ENCODE measurements at places on chromosomes 16 and 17.

DNA sequence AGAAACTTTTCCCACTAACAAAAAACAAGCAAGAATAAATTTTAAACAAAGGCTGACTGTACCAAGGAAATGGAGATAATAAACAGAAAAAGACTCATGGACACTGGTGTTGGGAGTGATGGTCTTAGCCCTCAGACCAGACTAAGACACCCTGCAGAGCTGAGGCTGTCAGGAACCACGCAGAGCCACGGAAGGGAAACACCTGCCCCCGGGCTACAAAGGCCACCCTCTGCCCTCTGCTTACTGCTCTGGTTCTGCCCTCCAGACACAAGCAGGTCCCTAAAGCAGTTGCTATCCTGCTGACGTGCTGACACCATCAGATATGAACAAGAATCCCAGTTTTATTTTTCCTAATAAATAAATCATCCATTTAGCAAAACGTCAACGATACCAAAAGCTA lies 80.0 kb downstream of the ANKRD11 start:
- DNase-seq = no peak

GRCh38 chr16:16007743-16008111 lies 58.3 kb downstream of the ABCC1 start:
- no peak for DNase-seq

GRCh38 chr16:81517629-81518438 lies 73.2 kb downstream of the CMIP start:
- DNase-seq = no peak

DNA sequence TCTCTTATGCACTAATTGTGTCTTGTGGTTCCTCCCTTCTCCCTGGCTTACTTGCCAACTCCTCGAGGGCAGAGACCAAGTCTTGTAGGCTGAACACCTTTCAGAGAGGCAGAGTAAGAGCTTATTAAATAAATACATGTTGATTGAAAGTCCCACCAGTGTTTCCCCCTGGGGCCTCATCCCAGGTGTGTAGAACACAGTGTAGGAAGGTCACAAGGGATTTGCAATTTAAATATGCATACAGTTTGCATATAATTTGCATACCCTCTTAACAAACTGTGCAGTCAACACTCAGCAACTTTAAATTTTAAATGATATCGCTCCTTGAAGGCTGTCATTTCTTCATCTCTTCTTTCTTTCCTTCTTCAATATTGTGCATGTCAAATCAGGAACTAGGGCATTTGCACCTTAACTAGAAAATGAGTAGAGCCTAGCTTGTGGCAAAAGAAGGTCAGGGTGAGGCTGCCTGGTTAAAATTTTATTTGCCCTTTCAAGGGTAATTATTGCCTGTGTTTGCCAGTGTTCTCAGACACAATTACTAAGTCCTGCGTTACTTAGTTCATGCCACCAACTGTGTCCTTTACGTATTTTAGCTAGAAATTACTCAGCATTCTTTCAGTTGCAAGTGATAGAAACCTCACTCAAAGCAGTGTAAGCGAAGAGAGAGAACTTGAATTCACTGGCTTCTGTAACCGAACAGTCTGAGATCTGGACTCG lies 465.7 kb downstream of the HAPSTR1 start:
- DNase-seq = no peak

GRCh38 chr17:50460831-50461526 lies 7.7 kb downstream of the CHAD start:
- no peak for DNase-seq

- no peak for DNase-seq
Observed at GRCh38 chr17:57406981-57407286, 150.6 kb downstream of the MSI2 start.

GRCh38 chr17:4364622-4365041 lies 1.8 kb downstream of the UBE2G1 start:
- no peak for DNase-seq
